ENCODE measurements at places on chromosomes 3 and 15.
A peak's percentile ranks its signal among the peaks of the same experiment; 100 is the strongest.

DNA sequence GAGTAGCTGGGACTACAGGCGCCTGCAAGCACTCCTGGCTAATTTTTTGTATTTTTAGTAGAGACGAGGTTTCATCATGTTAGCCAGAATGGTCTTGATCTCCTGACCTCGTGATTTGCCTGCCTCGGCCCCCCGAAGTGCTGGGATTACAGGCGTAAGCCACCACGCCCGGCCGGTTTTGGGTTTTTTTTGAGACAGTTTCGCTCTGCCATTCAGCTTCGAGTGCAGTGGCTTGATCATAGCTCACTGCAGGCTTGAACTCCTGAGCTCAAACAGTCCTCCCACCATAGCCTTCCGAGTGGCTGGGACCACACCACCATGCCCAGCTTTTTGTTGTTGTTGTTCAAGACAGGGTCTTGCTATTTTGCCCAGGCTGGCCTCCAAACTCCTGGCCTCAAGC lies 16.0 kb upstream of the SCAP start:
- DNase-seq = no peak

- DNase-seq = no peak
Measured at GRCh38 chr15:94130504-94130903, 100.9 kb upstream of the MCTP2 start.

DNA sequence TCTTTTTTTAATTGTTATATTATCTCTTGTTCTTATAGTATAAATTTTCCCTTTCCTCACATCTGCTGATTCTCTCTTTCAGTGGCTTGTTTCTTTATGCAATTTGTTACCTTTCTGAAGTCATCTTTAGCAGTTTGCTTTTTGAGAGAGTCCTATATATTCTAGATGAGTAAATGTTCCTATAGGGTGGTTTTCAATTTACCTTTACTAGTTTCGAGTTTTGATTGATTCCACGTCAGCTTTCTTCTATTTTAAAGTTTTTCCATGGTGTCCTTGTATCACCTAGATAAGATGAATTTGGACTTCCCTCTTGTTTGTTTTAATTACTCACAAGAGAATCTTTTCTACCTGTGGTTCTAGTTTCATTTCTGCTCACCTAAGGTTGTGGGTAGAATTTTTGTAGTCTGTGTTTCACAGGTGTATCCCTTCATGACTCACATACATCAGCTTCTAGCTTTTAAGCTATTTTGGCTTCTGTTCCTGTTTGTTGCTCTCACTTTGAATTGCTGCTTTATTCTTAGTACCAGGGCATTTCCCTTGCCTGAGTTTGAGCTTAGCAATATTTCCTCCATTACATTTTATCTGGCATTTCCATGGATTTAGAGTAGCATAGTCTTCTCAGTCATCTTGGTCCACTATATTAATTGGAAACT lies 6.4 kb downstream of the TEX9 start:
- DNase-seq = no peak

- no peak for DNase-seq
Measured at GRCh38 chr3:140500473-140500872, 177.4 kb upstream of the TRIM42 start.

DNA sequence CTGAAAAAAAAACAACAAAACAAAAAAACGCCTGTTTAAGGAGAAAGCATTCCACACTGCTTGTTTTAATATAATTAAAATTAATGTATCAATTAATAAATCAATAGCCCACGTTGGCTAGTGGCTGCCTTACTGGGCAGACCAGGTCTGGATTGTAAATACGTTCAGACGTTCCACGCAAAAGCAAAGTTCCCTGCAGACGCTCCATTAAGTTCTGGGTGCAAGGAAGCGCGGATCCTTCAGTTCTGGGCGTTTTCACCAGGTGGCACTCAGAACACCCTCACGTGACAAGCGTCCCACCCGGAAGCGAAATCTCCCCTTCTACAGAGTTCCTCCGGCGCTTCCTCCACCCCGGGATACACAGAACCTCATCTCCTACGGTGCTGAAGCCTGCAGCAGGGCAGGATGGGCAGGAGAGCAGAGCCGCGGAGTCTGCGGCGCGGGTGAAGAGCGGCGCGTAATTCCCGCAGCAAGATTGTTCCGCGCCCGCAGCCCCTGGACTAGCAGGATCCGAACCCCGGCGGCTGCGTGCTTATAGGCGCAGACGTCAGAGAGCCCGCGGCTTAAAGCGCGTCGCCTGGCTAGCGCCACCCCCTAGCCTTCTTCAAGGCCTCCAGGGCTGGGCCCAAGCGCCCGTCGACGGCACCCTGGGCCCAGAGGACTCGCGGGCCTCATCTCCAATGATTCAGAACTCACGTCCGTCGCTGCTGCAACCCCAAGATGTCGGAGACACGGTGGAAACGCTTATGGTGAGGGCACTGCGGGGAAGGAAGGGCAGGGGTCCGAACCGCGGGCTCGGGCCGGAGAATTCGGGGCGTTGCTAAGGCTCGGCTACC lies at the start of gene SLC25A38:
TSS of gene SLC25A38 (plus strand) at position 326 of the 836 bp plus-strand sequence. CDS start at position 681, 355 bp downstream.
- peak; percentile 89 for DNase-seq

GRCh38 chr3:194103983-194104751 lies 31.8 kb upstream of the HES1 start:
- DNase-seq = peak; percentile 64

- DNase-seq = no peak
Measured at GRCh38 chr15:98668566-98669308, 20.4 kb downstream of the IGF1R start.

GRCh38 chr3:174436367-174436766 lies 422.8 kb upstream of the NAALADL2 start:
- DNase-seq = peak; percentile 65

- DNase-seq = no peak
Measured at GRCh38 chr15:82051664-82052063, 5.8 kb upstream of the MEX3B start.

GRCh38 chr3:58386626-58387365 lies 46.8 kb downstream of the PDHB start:
- DNase-seq = no peak

GRCh38 chr3:32865383-32865782 lies 47.6 kb downstream of the TRIM71 start:
- DNase-seq = peak; percentile 43

DNA sequence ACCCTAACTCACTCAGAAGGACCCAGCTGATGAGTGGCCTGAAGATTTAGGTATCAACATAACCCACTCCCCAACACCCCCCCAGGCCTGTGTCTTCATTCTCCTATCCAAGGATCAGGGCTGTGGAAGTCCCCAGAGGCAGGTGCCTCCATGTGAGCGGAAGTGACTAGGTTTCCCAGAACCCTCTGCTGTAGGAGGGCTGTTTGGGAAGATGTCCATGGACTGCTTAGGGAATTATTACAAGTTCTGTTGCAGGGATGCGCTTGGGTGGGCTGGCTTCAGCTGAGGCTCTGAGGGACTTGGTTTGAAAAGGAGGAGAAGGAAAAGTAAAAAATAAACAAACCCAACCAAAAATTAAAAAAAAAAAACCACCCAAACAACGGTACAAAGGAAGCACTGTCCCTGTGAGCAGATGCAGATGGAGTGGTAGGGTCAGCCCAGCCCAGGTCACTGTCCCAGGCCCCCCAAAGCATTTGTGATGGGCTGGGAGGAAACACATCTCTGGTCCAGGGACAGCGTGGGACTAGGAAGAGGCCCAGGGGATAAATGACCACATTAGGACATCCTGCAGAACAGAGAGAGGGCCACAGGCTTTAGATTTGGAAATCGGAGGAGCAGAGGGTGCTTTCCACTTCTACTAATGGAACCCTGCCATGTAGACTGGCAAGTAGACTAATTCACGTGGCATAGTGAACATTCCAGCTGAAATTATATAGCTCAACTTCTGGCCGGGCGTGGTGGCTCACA lies 12.2 kb upstream of the APOD start:
- no peak for DNase-seq

- DNase-seq = no peak
Measured at GRCh38 chr15:45144775-45145174, 15.0 kb downstream of the DUOX1 start.

DNA sequence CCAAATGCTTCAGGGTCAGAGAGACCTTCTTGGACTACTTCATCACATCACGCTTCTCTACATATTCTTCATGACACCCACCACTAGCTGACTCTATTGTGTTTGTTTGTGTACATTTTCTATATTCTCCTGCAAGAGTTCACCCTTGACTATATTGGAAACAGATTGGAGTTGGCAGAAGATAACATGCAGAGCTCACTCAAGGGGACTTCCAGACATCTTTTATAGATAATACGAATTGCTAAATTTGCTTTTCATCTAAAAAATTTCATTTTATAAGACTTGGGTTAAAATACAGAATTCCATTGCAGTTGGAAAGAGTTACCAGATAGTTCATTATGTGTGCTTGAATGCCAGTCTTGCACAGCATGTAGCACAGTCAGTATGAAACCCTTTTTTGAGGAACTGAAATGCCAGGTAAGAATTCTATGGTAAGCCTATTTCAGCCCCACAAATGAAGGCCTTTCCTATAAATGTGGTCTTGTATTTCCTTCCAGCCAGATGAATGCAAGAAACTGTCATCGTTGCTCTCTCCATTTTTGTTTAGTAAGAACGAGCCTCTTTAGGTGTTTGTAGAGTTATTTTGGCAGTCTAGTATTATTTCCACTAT lies 177.6 kb downstream of the GHSR start:
- no peak for DNase-seq

GRCh38 chr3:156646958-156647357 lies 27.4 kb upstream of the TIPARP start:
- DNase-seq = no peak

- no peak for DNase-seq
Measured at GRCh38 chr3:59380146-59380545, 330.3 kb upstream of the CFAP20DC start.

DNA sequence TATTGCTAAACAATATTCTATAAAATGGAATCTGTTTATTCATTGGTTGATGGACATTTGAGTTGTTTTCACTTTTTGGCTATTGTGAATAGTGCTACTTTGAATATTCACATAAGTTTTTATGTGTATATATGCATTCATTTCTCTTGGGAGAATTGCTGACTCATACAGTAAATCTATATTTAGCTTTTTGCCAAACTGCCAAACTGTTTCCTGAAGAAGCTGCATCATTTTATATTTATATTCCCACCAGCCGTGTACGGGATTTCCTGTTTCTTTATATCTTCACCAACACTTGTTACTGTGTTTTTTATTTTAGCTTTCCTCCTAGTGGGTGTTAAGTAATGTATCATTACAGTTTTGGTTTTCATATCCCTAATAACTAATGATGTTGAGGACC lies 12.5 kb upstream of the TCAIM start:
- DNase-seq = no peak

GRCh38 chr3:72301779-72302178 lies 516.8 kb upstream of the PROK2 start:
- DNase-seq = no peak

Data from T47D (cell line).